ENCODE measurements at places on chromosomes 7 and 10.

DNA sequence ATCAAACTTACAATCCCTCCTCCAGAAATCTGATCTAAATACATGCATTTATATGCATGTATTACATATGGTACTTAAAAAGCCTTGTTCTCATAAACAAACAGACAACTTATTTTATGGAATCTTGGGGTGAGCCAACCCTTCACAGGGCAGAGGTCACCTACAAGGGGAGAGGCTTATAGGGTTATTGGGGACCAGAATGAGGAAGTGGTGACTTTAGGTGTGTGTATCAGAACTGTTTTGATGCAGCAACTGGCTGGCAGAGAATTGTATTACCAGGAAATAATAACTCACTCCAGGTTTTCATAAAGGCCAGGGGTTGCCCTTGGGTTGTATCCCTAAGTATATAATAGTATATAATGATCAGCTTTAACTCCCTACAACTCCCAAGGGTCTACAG lies 91.1 kb downstream of the SVIL start:
- no peak for DNase-seq

- DNase-seq: no peak
Measured at GRCh38 chr7:23956772-23957576, 247.0 kb downstream of the STK31 start.

DNA sequence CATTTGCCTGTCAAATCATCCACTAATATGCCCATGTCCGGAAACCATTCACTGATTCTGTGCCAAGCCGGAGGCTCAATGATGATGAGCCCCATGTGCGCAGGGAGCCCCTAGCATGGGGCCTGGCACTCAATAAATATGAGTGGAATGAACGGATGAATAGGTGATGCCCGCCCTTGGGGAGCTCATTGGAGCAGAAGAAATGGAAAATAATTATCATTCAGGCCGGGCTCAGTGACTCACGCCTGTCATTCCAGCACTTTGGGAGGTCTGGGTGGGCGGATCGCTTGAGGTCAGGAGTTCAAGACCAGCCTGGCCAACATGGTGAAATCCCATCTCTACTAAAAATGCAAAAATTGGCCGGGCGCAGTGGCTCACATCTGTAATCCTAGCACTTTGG lies 11.0 kb downstream of the RHBDD2 start:
- no peak for DNase-seq

DNA sequence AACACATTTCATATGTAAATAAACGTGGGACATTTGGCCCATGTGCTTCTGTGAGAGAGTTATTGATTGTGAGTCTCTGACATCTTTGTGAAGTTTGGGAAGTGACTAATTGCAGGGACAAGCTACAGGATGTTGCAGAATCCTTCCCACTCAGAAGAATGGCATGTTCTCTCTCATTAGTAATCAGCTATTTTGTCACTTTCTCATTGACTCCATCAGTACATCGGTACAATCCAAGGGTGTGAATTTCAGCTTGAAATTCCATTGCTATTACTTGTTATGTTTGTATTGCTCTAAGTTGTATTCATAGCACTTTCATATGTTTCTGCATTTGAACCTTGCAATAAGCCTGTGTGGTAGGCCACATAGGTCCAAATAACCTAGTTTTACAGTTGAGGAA lies 100.0 kb upstream of the KCNMA1 start:
- no peak for DNase-seq

DNA sequence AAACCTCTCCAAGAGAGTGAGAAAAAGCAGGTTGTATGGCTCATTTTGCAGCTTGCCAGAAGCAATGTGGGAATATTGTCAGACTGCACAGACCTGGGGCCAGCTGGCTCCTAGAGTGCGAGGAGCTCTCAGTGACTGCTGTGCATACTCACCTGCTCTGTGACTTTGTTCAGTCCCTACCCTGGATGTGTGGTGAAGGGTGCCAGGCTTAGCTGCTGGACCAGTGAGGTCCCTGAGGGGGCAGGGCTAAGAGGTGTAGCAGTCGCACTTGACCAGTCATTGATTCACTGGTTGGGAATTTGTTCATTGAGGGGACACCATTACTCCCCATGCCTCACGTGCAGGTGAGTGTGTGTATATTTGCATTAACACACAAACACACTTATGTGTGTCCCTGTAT lies 60.1 kb downstream of the IKZF1 start:
- DNase-seq: no peak

GRCh38 chr10:4671451-4672145 lies 154.4 kb upstream of the AKR1E2 start:
- DNase-seq: no peak

DNA sequence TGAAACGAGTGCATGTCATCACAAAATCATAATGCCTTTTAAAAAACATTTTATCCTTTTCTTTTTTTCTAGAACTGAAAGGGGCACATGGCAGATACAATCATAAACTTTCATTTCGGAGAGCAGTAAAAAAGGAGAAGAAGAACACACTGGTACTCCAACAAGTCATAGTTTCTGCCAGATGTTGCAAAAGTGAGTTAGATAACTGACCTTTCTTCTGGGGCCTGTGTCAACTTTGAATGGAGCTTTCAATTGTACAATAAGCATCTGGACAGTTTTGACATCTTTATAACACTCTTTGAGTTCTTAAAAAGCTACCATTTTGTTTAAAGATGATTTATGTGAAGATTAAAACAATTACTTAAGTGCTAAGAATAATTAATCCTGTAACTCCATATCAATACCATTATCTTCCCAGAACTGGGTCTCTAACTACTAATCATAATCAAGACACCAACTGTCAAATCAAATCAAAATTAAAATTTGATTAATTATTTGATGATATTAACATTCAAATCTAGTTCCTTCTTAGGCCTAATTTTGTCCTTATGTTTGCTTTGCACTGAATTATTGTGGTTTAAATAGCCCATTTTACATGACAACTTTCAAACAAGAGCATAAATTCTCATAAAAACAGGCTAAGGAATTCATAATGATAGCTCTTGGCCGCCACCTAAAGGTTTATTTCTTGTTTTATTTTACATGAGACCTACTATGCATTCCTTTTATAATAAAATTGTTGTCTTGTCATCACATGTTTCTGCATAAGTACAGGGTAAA lies 19.5 kb upstream of the ITGB8 start:
- DNase-seq: no peak

DNA sequence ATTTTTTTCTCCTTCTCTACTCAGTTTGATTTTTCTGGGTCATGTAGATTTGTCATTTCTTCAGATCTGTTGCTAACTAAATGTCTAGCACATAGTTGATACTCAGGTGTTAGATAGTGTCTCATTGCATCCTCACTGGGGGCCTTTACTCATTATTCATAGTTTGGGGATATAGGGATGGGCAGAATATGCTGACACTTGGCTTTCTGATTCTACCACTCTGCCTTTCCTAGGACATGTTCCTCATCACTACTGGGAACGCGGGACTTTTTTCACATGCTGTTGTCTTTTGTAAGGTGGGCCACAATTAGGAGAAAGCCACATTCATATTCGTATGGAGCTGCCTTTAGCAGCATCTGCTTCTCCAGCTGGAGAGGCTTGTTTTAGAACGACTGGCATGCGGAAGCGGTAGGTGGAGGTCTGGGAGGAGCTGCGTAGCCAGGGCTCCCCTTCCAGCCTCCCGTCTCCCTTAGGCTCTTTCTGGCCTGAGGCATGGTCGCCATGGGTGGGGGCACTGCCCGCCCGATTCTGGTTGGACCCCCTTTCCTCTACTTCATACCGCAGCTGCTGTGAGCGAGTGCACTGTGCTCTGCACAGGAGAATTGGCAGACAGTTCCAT lies 78.8 kb downstream of the SND1 start:
- DNase-seq: no peak

DNA sequence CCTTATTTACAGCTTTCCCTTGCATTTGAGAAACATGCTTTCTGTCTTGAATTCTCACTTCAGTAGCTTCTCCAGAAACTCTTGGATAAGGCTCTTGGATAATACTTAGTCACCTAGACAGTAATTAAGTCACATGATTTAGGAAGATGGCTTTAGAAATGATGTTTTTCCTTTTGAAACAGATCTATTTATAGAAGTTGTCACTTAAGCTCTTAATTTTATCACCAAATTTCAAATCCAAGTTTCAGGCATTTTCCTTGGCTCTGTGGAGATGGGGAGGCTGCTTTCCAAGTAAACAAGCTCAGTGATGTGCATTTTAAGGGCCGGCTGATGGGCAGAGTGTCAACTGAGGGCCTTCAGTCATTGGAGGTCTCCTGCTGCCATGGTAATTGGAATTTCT lies 130.3 kb downstream of the SRI start:
- no peak for DNase-seq

- no peak for DNase-seq
Measured at GRCh38 chr7:139776486-139777132, 1.2 kb downstream of the HIPK2 start.

- no peak for DNase-seq
Measured at GRCh38 chr7:41855798-41856197, 152.9 kb upstream of the INHBA start.

GRCh38 chr7:129401967-129402860 lies 32.0 kb upstream of the STRIP2 start:
- no peak for DNase-seq

DNA sequence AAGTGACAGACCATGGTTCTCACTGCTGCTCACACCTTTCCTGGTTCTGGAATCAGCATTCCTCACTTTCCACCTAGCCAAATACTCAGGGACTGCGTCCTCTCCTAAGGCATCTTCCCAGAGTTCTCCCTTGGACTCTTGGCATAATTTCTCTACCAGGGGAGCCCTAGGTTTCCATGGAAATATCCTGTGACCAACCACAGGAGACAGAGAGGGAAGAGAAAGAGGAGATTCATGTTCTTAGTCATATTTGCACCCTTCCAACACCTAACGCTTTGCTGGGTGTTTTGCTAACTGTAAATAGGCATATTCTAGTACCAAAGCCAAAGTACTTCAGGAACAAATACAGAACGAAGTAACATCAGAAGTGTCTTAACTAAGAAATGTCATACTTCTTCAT lies 28.6 kb downstream of the DENND11 start:
- DNase-seq: no peak

GRCh38 chr7:712381-713138 lies 13.9 kb upstream of the DNAAF5 start:
- no peak for DNase-seq

- DNase-seq: no peak
Measured at GRCh38 chr7:157513162-157513621, 176.4 kb downstream of the DNAJB6 start.

GRCh38 chr7:76091506-76091905 lies 43.6 kb downstream of the MDH2 start:
- DNase-seq: no peak

GRCh38 chr10:1629326-1630198 lies 107.8 kb downstream of the ADARB2 start:
- no peak for DNase-seq

GRCh38 chr10:132136689-132137088 lies 50.1 kb upstream of the DPYSL4 start:
- DNase-seq: no peak

- no peak for DNase-seq
Measured at GRCh38 chr7:120304674-120305073, 31.7 kb downstream of the KCND2 start.

DNA sequence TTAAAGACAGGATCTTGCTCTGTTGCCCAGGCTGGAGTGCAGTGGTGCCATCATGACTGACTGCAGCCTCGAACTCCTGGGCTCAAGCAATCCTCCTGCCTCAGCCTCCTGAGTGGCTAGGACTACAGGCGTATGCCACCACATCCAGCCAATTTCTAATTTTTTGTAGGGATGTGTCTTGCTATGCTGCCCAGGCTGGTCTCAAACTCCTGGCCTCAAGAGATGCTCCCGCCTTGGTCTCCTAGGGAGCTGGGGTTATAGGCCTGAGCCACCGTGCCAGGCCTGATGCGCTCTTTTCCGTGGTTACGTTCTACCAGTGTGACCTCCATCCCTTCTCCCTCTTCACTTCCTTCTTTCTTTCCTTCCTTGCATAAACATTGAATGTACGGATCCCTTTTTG lies 34.2 kb upstream of the IL15RA start:
- DNase-seq: no peak

GRCh38 chr10:129279446-129280154 lies 187.4 kb upstream of the MGMT start:
- DNase-seq: no peak

DNA sequence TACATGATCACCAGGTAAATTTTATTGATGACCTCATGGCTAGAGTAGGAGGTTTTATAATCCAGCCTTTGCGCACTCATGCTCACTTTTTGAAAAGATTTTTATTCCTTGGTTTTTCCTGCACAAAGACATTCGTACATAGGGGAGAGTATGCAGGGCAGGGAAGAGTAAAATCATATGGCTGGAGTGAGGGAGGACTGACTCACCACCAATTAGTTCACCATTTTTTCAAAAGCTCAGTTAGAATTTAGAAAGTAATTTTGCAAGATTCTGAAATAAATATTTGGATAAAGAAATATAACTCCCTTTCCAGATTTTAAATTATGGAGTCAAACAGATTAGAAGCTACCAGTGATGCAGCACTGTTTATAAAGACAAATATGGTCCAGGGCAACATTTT lies 111.9 kb downstream of the SEMA3D start:
- DNase-seq: no peak

Measured in T-helper 17 cell (primary cell).